ENCODE measurements at places on chromosomes 11 and 22.

DNA sequence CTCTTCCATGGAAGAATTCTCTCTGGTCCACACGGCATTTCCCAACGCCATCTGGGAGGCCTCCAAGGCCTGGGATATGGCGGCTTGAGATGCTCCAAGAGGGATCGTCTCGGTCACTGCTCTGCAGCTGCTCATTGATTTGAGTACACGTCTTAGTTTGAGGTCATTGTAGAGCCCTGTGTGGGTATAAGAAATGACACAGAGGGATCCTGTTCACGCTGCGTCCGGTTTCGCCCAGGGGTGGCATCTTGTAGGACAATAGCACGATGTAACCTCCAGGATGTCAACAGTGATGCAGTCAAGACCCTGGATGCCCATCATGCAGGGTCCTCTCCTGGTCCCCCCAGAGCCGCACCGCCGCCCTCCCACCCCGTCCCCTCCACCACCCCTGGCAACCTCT, 564.6 kb downstream of the BRD1 start:
- no peak for DNase-seq

GRCh38 chr11:133903056-133903455, 53.7 kb downstream of the IGSF9B start:
- DNase-seq, result no peak

DNA sequence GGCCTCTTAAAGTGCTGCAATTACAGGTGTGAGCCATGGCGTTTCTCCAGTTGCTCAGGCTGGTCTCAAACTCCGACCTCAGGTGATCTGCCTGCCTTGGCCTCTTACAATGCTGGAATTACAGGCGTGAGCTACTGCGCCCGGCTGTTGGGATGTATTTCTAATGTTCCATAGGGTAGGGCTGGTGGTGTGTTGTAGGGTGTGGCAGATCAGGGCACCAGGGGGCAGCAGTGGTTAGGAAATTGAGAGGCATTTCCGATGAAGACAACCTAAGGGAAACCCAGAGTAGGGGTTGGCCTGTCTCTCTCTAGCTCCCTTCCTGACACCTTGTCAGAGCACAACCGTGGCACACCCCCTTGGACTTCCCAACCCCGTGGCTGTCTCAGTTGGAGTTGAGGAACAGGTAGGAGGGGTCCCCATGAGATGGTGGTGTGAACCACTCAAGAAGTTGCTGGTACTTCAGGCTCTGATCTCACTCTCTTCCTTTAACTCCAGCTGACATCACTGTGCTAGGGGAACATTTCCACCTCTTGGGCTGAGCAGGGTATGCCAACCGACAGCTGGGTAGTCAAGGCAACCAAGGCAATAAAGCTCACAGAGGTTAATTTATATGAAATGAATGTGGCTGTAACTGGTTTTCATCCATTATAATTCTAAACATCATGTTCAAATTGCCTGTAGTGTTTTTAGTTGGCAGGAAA, 33.0 kb downstream of the YWHAH start:
- peak; percentile 34 for DNase-seq

GRCh38 chr11:45259592-45259991, 26.5 kb downstream of the SYT13 start:
- peak; percentile 72 for DNase-seq

- DNase-seq, result no peak
These were observed 73.4 kb downstream of the NCAPD3 start for GRCh38 chr11:134150195-134150903.

DNA sequence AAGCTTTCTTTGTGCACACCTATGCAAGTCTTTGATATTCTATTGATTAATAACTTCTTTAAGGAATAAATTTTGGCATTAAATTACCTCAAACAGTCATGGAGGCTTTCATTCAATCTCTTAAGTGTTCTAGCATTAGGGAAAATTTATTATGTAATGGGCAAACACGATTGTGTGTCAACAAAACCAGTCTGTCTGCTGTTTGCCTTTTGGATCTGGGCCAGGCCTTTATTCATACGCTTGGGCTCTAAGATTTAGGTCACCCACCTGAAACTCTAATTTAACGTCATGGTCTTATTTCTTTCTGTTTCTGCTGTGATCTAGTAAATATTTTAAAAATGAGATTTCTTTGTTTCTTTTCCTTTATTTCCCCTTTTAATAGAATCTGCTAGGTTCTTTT, 1270.6 kb downstream of the LRRC4C start:
- DNase-seq, result no peak

DNA sequence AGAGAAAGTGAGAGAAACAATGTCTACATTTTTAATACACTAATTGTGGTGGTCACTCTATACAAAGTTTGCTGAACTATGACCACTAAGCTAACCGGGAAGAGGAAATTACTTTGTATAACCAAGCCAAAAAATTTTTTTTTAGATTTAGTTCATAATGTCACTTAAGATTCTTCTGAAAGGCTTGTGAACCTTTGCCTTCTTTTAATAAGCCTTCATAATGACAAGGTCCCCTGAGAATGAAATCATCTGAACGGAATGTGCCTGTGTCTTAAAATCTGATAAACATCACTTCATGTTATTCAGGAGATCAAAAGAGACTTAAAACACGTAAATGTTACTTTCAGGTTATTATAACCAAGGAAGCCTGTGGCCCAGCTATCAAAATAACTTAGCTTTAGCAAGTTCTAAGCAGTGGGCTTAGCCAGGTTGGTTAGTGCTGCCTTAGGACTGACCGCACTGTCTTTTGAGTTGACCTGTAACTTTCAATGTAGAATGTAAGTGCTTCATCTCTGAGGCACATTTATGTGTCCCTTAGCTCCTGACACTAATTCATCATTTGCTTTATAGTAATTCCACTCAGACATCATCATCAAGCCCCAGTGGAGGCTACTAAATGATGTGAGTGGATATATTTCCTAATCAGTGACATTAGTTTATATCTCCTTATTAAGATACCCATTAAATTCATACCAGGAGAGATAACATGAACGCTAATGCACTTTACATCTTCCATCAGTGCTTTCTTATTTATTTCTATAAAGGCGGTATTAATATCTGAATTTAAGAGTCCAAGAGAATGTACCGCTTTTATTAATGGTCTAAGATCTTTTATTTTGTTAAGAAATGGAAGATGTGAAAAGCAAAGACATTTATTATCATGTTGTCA, 122.5 kb downstream of the WNT11 start:
- no peak for DNase-seq

DNA sequence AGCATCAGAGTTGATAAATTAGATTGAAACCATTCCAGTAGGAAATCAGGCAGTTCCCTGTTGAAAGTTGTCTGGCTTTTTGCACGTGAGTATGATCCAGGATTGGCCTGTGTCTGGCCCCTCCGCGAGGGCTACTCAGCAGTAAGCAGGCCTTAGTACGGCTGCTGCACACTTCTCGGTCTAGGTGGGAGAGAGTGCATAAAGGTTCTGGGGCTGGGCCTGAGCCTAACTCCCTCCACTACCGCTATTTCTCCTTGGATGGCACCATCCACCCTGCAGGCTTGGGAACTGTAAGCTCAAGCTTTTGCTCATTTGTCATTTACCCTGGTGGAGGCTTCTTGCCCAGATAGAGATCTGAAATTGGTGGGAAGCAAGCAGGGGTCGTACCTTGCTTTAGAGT, 22.0 kb downstream of the TUB start:
- no peak for DNase-seq

- no peak for DNase-seq
These were observed 28.6 kb downstream of the ADAMTS15 start for GRCh38 chr11:130476922-130477491.

- no peak for DNase-seq
These were observed 31.7 kb upstream of the GCAT start for GRCh38 chr22:37775785-37776638.

GRCh38 chr22:23204125-23204488, 23.8 kb downstream of the BCR start:
- DNase-seq, result no peak

GRCh38 chr22:22834204-22834603, 53.4 kb upstream of the IGLL5 start:
- DNase-seq, result no peak

- peak; percentile 45 for DNase-seq
These were observed at the start of gene OR52N2 for GRCh38 chr11:5808500-5809121. Gene OR52N2, plus strand, starts transcription at chr11:5808924. Its CDS starts 11,412 bp downstream, at chr11:5820336.

DNA sequence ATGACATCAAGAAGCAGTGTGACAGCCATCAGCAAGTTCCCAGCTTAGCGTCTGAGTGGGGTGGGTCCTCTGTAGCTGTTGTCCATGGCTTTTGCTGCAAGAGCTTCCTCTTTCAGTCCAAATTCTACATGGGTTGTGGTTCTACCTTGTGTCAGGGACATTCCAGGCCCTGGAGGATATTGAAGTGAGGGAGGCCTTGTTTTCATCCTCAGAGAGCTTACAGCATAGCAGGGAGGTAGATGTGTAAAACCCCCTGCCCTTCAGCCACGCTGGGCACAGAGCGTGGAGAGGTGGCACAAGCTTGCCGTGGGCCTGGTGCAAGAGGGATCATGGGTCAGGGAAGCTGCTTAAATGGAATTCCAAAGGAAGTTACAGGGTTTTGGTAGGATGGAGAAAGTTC, 93.9 kb downstream of the GRIK4 start:
- DNase-seq, result no peak

GRCh38 chr11:117072517-117073461, 25.4 kb downstream of the SIK3 start:
- peak; percentile 54 for DNase-seq

DNA sequence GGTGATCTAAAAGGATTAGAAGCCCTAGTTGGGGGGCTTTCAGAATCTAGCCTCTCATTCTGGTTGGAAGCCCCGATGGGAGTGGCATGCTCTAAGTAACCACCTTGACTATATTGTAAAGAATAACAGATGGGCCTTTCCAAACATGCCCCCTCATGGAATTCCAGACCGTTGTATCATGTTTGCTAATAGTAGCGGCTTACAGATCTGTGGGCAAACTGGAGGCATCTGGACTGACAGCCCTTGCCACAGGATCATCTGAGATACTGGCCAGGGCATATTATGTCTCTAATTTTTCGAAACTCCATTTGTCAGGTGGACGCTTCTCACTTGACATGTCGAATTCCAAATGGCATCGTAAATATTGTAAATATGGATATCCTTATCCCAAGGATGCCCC, 10.5 kb downstream of the APIP start:
- DNase-seq, result no peak

DNA sequence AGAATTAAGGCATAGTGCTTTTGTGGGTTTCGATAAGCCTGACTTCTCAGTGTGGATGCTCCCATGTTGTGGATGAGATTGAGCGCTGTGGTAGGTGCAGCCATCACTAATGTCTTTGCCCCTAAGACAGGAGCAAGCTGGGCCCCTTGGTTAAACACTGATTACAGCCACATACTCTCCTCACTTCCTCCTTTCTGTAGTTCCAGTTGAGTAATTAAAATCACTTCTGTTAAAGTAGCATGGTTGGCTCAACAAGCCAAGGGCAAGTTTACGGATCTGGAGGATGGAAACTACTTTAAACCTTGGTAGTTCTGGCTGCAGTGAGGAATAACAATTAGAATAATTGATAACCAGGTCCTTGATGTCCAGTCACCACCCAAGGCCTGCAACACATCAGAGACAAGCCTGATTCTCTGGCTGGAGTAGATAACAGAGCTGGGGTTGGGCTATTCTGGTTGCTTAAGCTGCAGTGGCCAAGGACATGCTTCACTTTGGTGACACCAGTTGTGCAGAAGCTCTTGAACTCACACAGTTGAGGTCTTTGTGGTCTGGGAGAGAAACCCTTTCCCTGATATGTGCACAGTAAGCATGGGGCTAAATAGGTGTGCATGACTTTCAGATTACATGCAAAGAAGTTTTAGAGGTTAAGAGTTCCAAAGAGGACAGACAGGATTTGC, 81.3 kb downstream of the KIRREL3 start:
- DNase-seq, result no peak

- DNase-seq, result no peak
These were observed 11.1 kb upstream of the OOSP2 start for GRCh38 chr11:60029015-60029632.

DNA sequence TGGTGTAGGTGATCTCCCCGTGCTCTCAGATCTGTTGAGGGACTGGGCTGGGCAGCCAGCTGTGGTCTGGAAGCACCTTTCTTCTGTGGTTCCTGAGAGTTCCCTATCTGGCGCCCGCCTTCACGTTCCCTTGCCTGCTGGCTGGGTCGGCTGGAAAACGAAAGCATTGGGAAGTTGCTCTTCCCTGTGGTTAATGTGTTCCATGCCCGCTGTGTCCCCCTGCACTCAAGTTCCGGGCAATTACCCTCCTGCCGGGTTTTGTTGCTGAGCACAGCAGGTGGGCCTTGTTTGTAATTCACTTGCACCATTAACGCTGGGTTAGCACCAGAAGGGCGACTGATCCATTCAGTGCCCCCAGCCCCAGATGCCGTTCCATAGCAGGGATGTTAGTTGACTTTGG, 134.1 kb downstream of the GRIK4 start:
- DNase-seq, result no peak

- no peak for DNase-seq
These were observed 128.7 kb downstream of the CTTN start for GRCh38 chr11:70527046-70527395.

- DNase-seq, result no peak
These were observed 1266.8 kb downstream of the BRD1 start for GRCh38 chr22:48560836-48561235.

DNA sequence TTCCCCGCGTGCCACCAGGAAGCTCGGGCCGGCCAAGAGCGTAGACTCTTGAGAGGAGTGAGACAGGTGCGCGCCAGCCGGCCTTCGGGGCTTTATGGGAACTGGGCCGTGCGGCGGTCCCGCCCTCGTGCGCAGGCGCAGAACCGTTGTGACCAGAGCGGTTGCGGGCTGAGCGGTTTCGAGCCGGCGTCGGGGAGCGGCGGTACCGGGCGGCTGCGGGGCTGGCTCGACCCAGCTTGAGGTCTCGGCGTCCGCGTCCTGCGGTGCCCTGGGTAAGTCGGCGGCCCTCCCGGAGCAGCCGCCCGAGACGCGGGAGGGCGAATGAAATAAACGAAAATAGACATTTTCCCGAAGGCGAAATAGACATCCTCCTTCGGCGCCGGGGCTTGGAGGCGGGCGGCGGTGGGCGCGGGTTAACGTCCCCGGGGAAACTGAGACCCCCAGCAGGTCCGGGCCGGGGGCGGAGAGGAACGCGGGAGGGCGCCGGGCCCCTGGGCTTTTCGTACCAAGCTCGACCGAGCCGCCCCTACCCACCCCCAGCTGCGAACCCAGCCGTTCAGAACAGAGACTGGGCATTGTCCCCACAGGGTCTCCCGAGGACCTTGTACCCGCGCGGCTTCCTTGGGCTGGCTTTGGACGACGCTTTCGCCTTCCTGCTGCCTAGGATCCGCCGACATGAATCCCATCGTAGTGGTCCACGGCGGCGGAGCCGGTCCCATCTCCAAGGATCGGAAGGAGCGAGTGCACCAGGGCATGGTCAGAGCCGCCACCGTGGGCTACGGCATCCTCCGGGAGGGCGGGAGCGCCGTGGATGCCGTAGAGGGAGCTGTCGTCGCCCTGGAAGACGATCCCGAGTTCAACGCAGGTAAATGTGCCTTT, at the start of gene ASRGL1:
Gene ASRGL1, plus strand, starts transcription at position 146 of the 879 bp plus-strand sequence. Its CDS starts 530 bp downstream, at position 676.
- DNase-seq, result no peak

DNA sequence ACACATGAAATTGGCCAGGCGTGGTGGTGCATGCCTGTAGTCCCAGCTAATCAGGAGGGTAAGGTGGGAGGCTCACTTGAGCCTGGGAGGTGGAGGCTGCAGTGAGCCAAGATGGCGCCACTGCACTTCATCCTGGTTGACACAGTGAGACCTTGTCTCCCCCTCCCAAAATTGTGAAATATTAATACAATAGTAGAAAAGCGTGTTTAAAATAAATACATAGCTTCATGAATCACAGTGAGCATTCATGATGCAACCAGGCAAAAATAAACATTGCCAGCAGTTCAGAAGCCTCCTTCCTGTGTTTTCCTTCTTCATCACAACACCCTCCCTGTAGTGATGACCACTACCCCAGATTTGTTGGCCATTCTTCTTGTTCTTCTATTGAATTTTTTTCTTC, 4.3 kb upstream of the TEAD1 start:
- DNase-seq, result no peak

- DNase-seq, result no peak
These were observed 665.4 kb downstream of the KCNA4 start for GRCh38 chr11:29351301-29351873.

Data from HS-27A (cell line).